ENCODE measurements at places on chromosomes 2 and 18.

- no peaks in the 10 kb centered on the region for H3K36me3 ChIP-seq
- no peaks in the 10 kb centered on the region for H3K4me1 ChIP-seq
- no peak for DNase-seq
- peaks cover 6% of the 10 kb centered on the region for H3K27me3 ChIP-seq
Observed at GRCh38 chr2:242075168-242075567, 205.6 kb downstream of the RTP5 start.

- no peak for DNase-seq
- H3K4me3 ChIP-seq: no peak overlapping the region
- no peaks in the 10 kb centered on the region for H3K4me1 ChIP-seq
- peaks cover under 1% of the 10 kb centered on the region for H3K27me3 ChIP-seq
- no peaks in the 10 kb centered on the region for H3K36me3 ChIP-seq
Observed at GRCh38 chr2:131030478-131030971, 62.7 kb downstream of the FAM168B start.

DNA sequence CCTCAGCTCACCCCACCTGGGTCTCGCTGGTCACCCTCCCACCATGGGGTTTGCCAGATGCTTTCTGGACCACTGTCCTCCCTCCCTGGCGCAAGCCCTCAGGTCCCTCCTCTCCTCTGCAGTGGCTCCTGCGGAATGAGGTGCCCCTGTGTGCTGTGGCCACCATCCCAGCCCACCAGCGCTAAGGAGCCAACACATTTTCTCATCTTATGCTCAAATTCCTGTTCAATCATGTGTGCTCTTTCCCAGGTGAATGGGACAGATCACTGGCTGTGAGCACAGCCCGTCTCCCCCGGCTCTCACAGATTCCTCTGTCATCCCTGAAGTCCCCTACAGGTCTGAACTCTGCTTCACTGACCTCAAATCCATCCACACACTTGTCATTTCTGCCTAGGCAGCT, 15.2 kb upstream of the CCDC74B start:
- peaks cover 12% of the 10 kb centered on the region for H3K36me3 ChIP-seq
- H3K27me3 ChIP-seq: no peaks in the 10 kb centered on the region
- no peak overlapping the region for H3K4me3 ChIP-seq
- DNase-seq: no peak
- no peak overlapping the region for H3K27ac ChIP-seq
- peaks cover 24% of the 10 kb centered on the region for H3K4me1 ChIP-seq

DNA sequence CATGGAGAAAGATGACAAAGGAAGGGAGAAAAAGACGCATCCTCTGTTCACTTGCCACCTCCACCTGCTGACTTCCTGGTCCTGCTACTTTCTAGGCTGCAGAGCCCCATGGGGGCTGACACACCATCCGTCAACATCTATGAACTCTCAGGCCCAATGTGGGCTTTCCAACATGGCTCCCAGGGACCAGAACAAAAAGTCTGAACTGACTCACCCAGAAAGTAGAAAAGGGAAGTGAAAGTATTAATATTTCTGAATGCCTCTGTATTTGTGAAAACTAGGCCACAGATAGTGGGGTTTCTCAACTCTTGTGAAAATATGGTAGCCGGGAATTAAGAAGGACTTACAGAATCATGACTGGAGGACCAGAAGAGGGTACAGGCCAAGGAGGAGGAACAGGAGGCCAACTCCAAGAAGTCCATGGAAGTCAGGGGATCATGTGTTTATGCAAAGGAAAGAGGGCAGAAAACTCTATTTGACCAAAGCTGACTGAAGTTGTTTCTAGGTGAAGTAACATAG, 123.1 kb upstream of the CAB39 start:
- no peaks in the 10 kb centered on the region for H3K27me3 ChIP-seq
- DNase-seq: peak; percentile 84
- H3K4me3 ChIP-seq: no peak overlapping the region
- H3K36me3 ChIP-seq: no peaks in the 10 kb centered on the region
- H3K27ac ChIP-seq: peak overlapping the region; percentile 74

DNA sequence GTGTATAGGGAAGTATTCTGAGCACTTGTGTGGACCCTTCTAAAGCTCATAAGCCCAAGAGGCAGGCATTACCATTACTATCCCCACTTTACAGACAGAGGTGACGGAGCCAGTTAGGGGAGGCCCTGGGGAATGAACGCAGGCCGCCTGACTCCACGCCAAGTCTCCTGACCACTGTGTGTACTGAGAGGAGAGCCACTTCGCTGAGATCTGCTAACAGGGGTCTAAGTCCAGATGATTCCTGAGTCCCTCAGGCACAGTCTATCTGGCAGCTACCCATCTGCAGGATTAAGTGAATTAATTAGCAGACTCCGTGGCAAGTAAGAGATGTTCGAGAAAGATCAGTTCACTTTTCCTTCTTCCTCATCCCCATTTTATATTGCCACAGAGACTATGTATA, 13.7 kb downstream of the CYB5A start:
- DNase-seq: no peak
- H3K4me3 ChIP-seq: no peak overlapping the region
- no peak overlapping the region for H3K27ac ChIP-seq
- H3K4me1 ChIP-seq: peaks cover 5% of the 10 kb centered on the region
- H3K27me3 ChIP-seq: no peaks in the 10 kb centered on the region

DNA sequence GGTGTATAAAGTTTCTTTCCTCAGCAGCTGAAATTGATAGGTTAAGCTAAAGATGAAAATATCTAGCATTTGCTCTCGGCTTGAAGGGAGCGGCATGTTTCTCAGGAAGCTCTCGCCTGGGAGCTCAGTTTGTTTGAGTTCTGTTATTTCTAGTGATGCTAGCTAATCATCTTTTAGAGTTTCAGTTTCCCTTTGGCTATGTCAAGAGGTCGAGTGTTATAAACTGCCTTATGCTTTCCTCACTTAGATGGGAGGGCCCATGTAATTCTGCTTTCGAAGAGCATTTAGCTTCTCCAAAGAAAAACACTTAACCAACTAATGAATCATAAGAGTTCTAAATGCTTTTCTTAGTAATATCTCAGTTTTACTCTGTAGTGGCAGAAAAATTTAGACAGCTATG, 33.6 kb downstream of the PLCL1 start:
- no peaks in the 10 kb centered on the region for H3K27me3 ChIP-seq
- no peaks in the 10 kb centered on the region for H3K36me3 ChIP-seq
- no peak overlapping the region for H3K4me3 ChIP-seq
- H3K4me1 ChIP-seq: peaks cover 8% of the 10 kb centered on the region
- DNase-seq: peak; percentile 12
- H3K27ac ChIP-seq: no peak overlapping the region

DNA sequence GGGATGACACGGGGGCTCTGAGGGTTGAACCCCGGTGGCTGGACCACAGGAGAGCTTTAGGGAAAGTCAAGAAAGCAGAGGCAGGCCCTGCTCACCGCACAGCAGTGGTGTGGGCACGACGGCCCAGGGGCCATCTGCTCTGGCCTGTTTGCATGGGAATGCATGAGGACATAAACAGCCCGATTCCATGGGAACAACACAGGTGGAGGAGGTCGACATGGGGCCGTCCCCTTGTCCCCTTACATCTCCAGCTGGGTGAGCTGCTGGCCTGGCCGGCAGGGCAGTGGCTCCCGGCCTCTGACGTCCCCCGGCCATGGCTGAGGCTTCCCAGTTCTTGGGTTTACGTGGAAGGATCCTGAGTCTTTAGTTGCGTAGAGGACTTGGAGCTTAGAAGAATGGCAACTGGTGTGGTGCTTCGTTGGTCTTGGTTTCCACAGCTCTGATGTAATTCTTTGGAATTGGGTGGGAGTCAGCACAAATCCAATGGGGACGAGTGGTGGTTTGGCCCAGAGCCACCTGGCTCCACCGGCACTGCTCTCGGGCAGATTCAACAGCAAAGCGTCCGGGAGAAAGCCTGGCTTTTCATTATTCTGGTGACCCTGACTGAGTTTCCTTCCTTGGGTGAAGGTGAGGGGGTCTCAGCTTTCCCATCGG, 98.3 kb upstream of the HDAC4 start:
- no peaks in the 10 kb centered on the region for H3K27me3 ChIP-seq
- no peak overlapping the region for H3K27ac ChIP-seq
- no peak overlapping the region for H3K4me3 ChIP-seq
- H3K4me1 ChIP-seq: no peaks in the 10 kb centered on the region

DNA sequence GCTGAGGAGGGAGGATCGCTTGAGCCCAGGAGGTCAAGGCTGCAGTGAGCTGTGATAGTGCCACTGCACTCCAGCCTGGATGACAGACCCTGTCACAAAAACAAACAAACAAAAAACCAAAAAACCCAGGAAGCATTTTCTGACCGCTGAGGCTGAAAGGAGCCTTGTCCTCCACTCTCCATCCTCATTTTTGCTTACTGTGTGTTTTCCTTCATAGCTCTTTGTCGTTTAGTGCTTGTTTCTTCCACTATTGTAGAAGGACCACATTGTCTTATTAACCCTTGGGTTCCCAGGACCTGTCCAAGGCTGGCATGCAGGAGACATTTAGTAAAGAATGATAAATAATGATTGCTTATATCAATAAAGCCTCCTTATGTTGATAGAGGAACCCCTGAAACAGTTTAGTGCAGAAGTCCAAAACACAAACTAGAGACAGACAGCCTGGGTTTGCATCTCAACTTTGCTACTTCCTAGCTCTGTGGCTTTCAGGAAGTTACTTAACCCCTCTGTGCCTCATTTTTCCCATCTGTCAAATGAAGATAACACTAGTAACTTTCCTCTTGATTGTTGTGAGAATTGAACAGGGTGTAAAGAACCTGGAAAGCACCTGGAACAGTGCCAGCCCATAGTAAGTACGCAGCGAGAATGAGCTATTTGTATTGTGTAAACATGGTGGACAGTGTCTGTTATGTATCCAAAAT, 126.0 kb downstream of the LPIN1 start:
- H3K4me1 ChIP-seq: peaks cover 14% of the 10 kb centered on the region
- H3K27me3 ChIP-seq: no peaks in the 10 kb centered on the region
- H3K27ac ChIP-seq: no peak overlapping the region
- no peaks in the 10 kb centered on the region for H3K36me3 ChIP-seq
- no peak overlapping the region for H3K4me3 ChIP-seq

DNA sequence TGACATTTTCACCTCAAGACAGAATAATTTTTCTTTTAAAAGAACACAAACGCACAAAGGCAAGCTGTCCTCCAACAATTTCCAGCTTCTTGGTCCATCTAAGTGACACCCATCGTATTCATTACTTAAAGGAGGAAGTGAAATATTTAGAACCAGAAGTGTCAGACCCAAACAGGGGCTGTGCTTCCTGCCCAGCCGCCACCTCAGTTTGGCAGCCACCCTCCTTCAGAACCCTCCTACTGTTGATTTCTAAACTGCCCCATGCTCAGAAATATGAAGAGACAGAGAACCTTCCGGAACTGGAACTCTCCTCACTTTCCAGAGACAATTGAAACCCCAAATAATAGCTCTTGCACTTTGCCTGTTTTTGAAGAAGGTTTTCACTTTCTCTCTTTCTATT, 734.8 kb upstream of the SALL3 start:
- H3K4me1 ChIP-seq: no peaks in the 10 kb centered on the region
- no peak overlapping the region for H3K4me3 ChIP-seq
- no peak for DNase-seq
- no peaks in the 10 kb centered on the region for H3K36me3 ChIP-seq
- H3K27ac ChIP-seq: no peak overlapping the region

DNA sequence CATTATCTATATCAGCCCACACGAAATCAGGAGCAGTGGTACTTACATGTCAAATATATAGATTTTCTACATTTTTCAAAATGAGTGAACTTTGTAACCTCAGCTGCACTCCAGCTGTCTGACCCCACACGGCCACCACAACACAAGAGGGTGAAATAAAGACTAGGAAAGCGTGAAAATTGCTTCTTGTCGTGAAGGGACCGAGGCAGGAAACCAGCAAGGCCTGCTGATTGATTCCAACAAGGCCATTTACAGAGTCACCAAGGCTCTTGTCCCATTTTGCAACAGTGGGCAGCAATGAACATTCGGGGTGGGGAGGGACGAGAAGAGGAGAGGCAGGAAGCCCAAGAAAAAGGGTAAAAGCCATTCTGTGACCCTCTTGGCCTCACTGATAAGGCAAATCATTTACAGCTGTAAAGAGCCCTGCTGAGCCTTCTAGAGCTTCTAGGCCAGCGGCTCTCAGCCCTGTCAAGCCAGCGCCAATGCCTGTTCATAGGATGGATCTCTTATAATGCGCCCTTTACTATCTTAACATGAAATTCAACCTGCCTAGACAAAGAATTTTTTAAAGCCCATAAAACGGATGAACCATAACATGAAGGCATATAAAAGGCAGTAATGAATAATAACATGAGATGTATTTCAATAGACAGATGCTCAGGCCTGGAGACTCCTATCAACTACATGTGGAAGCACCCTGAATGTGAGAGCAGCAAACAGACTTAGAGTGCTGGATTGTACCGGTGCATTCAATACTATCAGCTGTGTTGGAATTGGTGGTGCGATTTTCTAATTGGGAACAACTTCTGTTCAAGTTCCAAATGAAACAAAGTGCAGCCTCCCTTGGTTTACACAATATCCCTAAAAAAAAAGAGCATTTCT, 269.0 kb downstream of the CDCA7 start:
- H3K27ac ChIP-seq: no peak overlapping the region
- H3K36me3 ChIP-seq: no peaks in the 10 kb centered on the region
- H3K4me3 ChIP-seq: no peak overlapping the region
- H3K4me1 ChIP-seq: no peaks in the 10 kb centered on the region
- H3K27me3 ChIP-seq: no peaks in the 10 kb centered on the region
- DNase-seq: no peak

DNA sequence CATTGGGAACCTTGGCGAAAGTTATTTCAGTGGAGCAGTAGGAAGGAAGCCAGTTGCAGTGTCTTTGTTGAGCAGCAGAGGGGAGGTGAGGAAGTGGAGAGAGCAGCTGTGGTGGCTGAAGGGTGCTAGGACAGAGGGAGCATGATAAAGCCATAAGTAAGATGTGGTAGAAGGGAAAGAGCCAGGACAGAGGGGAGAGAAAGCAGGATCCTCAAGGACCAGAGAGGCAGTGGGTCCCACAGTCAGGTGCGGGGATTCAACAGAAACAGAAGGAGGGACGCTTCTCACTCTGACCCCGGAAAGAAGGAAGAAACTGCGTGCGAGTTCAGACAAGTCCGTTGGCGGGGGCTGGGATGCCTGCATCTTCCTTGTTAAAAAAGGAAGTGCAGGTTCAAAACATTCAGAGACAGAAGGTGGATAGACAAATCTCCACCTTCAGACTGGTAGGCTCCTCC, at the start of gene CXCR2:
CXCR2 (plus strand) TSS at position 403 of the 455 bp plus-strand sequence. CDS start 8,774 bp downstream, outside the sequence.
- H3K4me3 ChIP-seq: peak within 1 kb of the TSS; percentile 82
- H3K27me3 ChIP-seq: peaks cover 5% of the 10 kb centered on the region

DNA sequence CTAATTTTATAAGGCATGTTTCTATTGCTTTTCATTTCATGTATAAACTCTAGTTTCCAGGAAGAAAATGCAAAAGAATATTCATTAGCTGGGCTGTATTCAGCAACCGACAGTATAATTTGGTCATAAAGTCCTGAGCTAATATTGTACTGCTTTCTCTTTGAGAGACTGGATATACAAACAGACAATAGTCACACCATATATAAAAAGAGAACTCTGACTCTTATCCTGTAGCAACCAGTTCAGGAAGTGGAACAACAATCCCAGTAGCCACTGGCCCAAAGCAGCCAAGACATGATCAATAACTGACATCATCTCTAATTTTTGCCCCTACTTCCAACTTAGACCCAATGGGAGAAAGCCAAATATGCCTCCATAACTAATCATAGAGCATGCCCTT, 160.8 kb downstream of the FSIP2 start:
- no peak overlapping the region for H3K4me3 ChIP-seq
- no peaks in the 10 kb centered on the region for H3K27me3 ChIP-seq
- no peak for DNase-seq
- H3K36me3 ChIP-seq: no peaks in the 10 kb centered on the region
- no peaks in the 10 kb centered on the region for H3K4me1 ChIP-seq
- H3K27ac ChIP-seq: no peak overlapping the region

- no peak overlapping the region for H3K4me3 ChIP-seq
- DNase-seq: no peak
- no peaks in the 10 kb centered on the region for H3K27me3 ChIP-seq
- no peak overlapping the region for H3K27ac ChIP-seq
Observed at GRCh38 chr2:201937343-201937742, 96.3 kb upstream of the FZD7 start.

Measured in B cell (primary cell).